ENCODE measurements at places on chromosomes 1 and 21.

- DNase-seq: no peak
Measured at GRCh38 chr1:184624626-184625025, 130.0 kb downstream of the EDEM3 start.

DNA sequence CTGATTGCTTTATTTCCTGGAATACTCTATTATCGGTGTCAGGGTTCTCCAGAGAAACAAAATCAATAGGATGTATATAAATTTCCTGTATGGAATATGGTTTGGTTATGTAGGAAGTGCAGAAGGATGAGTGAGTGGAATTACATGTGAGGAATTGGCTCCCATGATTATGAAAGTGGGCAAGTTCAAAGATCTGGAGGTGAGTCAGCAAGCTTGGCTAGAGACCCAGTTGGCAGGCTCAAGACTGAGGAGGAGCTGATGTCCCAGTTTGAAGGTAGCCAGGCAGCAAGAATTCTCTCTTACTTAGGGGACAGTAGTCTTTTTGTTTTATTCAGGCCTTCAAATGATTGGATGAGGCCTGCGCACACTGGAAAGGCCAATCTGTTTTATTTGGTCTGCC is 57.5 kb downstream of the MAP3K7CL start:
- no peak for DNase-seq

DNA sequence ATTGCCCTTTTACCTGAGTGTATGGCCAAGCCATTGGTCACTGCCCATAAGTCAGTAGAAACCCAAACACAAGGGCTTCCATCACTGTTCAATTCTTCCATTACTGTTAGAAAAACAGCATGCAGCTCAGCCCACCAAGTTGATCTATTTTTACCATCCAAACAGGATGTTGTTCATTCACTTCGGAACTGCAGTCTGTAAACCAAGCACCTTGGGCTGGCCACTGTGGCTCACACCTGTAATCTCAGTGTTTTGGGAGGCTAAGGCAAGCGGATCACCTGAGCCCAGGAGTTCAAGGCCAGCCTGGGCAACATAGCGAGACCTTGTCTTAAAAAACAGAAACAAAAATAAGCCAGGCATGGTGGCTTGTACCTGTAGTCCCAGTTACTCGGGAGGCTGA is 8.7 kb upstream of the MFSD2A start:
- DNase-seq: no peak

- DNase-seq: no peak
Measured at GRCh38 chr1:98870959-98871903, 133.4 kb downstream of the PLPPR5 start.

DNA sequence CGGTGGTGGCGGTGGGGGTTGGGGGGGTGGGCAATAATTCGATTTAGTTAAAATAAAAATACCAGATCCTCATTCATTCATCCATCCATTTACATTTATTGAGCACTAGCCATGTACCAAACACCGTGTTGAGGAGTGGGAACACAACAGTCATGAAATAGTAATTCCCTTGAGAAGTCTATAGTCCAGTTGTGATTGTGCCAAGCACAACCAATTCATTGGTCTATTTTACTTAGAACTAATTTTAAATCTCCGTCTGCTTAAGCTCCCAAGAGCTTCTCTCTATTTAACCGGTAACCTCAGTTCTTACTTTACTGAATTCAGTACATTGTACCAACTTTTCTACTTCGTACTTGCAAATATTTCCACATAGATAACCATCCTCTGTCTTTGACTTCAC is 38.4 kb downstream of the WARS2 start:
- no peak for DNase-seq

DNA sequence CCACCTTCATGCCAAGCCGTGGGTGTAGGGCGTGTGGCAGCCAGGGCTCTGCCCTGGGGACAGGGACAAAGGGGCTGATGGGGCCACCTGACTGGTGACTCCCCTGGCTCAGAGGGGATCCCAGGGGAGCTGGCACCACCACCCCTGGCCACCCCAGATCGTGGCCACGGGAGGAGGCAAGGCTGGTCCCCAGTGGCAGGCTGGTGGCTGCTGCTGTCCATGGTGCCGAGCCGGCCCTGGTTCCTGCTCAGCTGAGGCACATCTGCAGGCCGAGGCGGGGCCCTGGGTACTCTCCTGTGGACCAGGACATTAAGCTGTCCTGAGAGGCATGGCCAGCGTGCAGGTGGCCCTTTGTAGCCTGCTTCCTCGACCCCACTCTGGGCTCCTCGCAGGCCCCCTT is 6.5 kb downstream of the PLCH2 start:
- DNase-seq: no peak

GRCh38 chr1:72150508-72150907 is 131.8 kb downstream of the NEGR1 start:
- no peak for DNase-seq

- no peak for DNase-seq
Measured at GRCh38 chr1:231478811-231479210, 49.7 kb upstream of the TSNAX start.

GRCh38 chr1:145690587-145691558 is 16.3 kb downstream of the PDZK1 start:
- DNase-seq: peak; percentile 19

- DNase-seq: no peak
Measured at GRCh38 chr1:60108196-60108595, 34.6 kb upstream of the C1orf87 start.

DNA sequence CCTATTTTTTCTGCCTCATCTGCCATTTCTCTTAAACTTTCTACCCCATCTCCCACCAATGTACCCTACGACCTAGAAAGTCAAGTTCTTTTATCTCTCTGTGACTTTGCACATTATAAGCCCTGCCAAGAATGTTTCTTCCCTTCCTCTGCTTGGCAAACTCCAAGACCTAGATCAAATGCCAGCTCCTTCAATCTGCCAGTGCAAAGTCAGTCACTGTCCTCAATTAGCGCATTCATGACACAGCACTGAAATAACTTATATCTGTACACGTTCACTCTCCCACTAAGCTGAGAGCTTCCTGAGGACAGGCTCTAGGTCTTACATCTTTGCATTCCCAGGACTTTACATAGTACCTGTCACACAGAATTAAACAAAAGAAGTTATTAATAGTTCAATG is 21.4 kb upstream of the LSM10 start:
- DNase-seq: no peak

GRCh38 chr1:220922951-220923350 is 43.7 kb downstream of the HLX start:
- DNase-seq: no peak

DNA sequence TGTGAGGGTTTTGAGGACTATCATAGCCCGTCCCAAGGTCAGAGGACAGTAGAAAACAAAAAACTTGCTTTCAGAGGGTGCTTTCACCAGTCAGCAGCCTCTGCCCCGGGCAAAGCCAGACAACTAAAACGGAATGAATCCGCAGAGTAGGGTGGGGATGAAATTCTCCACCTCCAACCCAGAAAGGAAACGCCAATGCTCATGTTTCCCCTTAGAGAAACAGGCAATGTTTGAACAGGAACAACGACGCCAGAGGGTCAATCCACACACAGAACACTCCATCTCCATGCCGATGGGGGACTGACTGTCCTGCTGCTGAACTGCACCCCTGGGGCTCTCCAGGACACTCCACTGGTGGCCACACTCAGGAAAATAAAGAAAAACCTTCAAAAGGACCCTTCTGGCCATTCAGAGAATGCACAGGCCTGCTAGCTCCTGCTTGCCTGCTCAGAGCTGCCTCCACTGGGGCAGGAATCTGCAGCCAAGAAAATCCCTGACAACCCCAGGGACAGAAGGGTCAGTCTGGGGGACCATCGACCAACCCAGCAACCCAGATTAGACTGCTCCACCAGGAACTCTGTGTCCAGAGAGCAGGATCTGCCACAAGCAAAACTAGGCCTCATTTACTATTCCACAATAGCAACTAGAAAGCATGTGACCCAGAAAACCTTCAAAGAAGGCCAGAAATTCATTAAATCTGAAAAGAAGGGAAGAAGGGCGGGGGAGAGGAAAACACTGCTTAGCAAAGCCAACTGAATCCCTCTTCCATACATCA is 116.0 kb downstream of the TOMM20 start:
- DNase-seq: peak; percentile 38

DNA sequence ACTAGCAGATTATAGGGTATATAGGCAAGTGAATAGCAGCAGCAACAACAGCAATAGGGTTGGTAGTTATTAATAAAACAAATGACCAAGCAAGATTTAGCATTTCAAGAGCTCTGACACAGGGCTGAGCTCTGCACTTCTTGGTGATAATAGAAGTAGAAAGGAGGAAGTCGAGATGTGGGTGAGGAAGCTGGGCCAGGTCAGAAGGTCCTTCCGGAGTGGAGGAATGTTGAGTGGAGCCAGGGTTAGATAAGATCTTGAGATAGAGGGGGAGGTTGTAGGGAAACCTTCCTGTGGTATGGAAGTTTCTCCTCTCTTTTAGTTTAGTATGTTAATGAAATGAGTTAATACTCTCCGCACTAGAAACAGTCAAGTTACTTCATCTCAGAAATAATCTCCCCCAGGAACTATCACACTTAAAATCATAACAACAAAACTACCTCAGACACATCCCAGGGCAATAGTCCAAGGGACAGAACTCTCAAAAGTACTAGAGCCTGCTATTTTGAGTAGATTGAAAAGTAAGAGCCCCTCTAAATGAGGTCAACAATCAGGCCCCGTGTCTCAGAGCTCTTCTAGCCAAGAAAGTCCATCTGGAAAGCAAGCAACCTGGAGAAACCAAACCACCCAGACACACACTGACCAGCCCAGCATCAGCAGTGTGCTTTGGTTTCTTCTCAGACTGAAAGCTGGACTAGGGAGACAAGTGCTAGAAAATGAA is 45.4 kb upstream of the ATP1B1 start:
- no peak for DNase-seq

GRCh38 chr1:160061369-160062229 is 8.4 kb downstream of the KCNJ10 start:
- DNase-seq: no peak

- DNase-seq: no peak
Measured at GRCh38 chr1:92808381-92808780, 23.5 kb upstream of the RPL5 start.

DNA sequence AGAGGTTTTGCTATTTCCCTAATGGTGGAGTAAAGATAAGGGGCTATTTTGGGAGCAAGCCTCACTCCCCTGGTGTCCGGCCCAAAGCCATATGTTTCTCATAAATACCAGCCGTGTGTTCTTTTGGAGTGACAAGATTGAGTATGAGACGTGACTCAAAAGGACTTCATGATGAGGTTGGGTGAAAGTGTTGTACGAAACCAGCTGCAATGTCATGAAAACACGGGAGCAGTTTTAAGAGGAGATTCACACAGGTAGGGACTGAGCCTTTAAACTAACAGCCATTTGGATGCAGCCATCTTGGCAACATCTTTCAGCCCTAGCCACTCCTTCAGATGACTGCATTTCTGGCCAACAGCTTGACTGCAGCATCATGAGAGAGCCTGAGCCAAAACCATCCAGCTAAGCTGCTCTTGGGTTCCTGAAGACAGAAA is 532.3 kb upstream of the USP24 start:
- no peak for DNase-seq

DNA sequence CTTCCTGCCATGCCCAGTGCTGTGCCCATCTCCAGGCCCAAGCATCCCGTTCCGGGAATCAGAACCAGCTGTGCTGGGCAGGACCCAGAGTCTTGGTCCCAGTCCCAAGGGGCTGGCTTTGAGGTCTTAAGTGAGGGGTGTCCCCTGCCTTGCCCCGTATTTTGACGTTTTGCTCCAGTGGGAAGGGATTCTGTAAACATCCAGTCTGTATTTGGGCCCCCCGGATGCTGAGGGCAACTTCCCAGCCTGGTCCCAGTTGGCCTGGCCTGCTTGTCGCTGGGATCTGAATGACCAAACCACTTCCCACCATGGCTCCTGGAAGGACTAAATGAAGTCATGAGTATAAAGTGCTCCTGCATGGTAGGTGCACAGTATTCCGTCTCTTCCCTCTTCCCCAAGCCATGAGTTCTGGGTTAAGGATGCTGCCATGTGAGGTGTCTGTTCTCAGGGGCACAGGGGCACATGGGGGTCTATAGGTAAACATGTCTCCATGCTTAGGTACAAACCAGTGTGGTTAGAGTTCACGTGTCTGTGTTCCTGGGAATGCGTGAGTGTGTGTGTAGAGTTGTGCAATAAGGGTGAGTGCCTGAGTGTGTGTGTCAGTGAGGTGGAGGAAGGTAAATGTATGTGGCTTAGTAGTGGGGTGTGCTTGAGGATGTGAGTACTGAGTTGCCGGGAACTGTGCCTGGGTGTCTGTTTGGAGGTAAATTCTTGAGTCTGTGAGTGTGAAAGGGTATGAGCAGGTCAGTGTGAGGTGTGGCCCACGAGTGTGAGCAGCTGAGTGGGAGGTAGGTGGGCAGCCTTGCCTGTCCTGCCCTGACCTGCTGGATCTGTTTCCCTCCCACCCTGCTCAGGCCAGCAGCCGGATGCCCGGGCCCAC is 1.5 kb downstream of the B4GALT2 start:
- DNase-seq: no peak

DNA sequence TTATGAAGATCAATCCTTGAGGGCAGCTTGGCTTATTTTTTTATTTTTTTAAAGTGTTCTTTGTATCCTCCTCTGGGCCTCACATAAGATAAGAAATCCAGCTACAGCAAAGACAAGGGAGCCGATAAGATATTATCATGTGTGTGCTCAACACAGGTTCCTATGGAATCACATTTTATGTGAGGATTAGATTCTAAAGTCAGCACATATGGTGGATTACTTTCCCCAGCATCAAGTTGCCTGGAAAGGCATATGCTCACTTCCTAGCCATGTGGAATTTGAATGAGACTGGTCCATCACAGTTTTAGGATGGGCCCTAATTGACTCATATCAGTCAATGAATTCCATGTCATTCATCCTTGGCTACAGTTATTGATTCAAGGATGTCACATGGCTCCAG is 456.9 kb upstream of the LRRC7 start:
- DNase-seq: no peak

DNA sequence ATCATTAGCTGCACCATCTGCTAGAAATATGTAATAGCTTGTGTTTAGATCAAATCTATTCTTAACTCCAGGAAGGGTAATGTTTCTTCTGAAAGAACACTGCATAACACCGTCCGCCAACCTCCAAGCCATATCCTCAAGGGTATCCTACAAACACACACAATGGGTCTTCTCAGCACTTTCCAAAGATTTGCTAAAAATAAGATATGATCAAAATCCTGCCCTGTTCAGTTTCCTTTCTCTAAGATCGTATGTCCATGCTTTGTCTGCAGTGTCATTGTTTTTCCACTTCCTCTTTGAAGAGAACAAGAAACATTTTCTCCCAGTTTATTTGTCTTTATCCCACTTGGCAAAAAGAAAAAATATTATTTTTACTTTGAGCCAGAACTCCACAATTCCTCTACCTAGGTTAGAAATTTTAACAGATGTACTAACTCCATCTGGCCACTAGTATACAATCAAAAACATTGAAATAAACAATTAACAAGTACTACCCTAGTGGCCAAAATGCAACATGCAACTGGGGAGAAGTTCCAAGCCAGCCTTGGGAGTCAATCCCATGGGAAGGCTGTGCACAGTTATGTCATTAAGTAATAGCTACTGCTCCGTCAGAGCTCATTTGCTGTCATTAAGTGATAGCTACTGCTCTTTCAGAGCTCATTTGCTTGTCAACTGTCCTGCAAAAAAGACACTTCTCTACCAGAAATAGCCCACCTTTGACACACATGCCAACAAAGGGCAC is 37.8 kb downstream of the FRRS1 start:
- no peak for DNase-seq

Data from activated CD4-positive, alpha-beta T cell treated with anti-CD3 and anti-CD28 coated beads, Interleukin-2, amount 50 U/mL, for 48 hours (primary cell).